A549 treated with CpdA at 1 μM for 4 hours (cell line): ENCODE measurements at places on chromosomes 5 and 9. TPM values are rescaled to one million over a fixed set of nuclear protein-coding genes. Genes with fewer than 3 reads are reported as not detected.

FREM1 gene
- total RNA-seq, result not detected in 5 replicates

GBA2 gene
- 31.7 to 33.3 TPM (median 32.8 TPM) in 5 replicates for total RNA-seq

HACD4 gene
- 0.80 to 1.1 TPM (median 0.96 TPM) in 5 replicates for total RNA-seq

RECK gene
- total RNA-seq, result 4.5 to 5.9 TPM (median 5.7 TPM) in 5 replicates

FGD3 gene
- 0.17 to 0.44 TPM (median 0.24 TPM) in 5 replicates for total RNA-seq

TMC1 gene
- total RNA-seq, result 0.05 to 0.14 TPM in 2 of 5 replicates, not detected in the others

ARSI gene
- 33.5 to 52.9 TPM (median 42.9 TPM) in 5 replicates for total RNA-seq

MUSK gene
- not detected in 5 replicates for total RNA-seq

ITK gene
- 0.08 to 0.19 TPM in 2 of 5 replicates, not detected in the others for total RNA-seq

GRM6 gene
- not detected in 5 replicates for total RNA-seq

ZNF366 gene
- not detected in 5 replicates for total RNA-seq

CDC20B gene
- 0.07 to 0.16 TPM (median 0.12 TPM) in 5 replicates for total RNA-seq

OTP gene
- 0.06 to 0.14 TPM (median 0.10 TPM) in 4 of 5 replicates, not detected in the other for total RNA-seq
